A172 (cell line): ENCODE measurements at places on chromosomes 16 and 17. TPM values are rescaled to one million over a fixed set of nuclear protein-coding genes. Genes with fewer than 3 reads are reported as not detected.

The MYH2 gene
- total RNA-seq: 0.12 and 0.17 TPM in 2 replicates

The COQ7 gene
- total RNA-seq: 39.0 and 50.5 TPM in 2 replicates

The PTX4 gene
- not detected in 2 replicates for total RNA-seq

The SLC16A11 gene
- total RNA-seq: not detected in 2 replicates

The BLTP2 gene
- total RNA-seq: 119 and 131 TPM in 2 replicates

The PRR35 gene
- not detected in 2 replicates for total RNA-seq

The YBX2 gene
- 0.86 and 1.1 TPM in 2 replicates for total RNA-seq

The HSPB9 gene
- not detected in 2 replicates for total RNA-seq

The HES7 gene
- not detected in 2 replicates for total RNA-seq

The DHRS7B gene
- total RNA-seq: 20.2 and 21.7 TPM in 2 replicates

The RMI2 gene
- 29.8 and 33.7 TPM in 2 replicates for total RNA-seq

DNA sequence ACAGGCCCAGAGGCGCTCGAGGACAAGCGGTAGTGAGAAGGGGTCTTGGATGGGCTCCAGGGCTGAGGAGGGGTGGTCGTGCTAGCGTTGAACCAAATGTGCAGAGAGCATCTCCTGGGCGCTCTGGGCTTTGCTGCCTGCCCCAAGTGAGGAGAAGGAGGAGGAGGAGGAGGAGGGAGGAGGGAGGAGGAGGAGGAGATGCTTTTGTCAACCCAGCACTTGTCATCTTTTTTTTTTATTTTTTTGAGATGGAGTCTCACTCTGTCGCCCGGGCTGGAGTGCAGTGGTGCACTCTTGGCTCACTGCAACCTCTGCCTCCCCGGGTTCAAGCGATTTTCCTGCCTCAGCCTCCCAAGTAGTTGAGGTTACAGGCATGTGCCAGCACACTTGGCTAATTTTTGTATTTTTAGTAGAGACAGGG is 59.8 kb downstream of the PGS1 start:
- no peak for DNase-seq

- DNase-seq: no peak
Measured at GRCh38 chr16:28011971-28012445, 51.5 kb downstream of the GSG1L start.

- DNase-seq: no peak
Measured at GRCh38 chr17:16870253-16871245, 101.4 kb downstream of the TNFRSF13B start.

GRCh38 chr16:30715750-30716445 is 16.9 kb downstream of the SRCAP start:
- peak; percentile 78 for DNase-seq

DNA sequence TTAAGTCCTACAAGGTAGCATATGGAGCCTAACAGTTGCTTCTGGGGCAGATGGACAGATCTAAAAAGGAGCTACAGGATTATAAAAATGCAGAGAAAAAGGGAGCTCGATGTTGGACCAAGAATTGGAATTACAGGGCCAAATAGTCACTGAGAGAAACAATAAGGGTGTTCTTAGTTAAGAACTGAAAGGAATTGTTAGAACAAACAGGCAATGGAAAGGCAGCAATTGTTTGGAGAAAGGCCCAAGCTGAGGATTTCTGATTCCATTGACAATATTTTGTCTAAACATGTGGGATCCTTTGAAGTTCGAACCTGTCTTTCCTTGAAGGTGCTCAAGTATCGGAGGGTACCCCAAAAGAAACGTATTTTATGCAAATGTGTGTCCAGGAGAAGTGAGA is 513.6 kb upstream of the CDH8 start:
- DNase-seq: no peak

- no peak for DNase-seq
Measured at GRCh38 chr17:404703-405102, 52.1 kb upstream of the RPH3AL start.

- no peak for DNase-seq
Measured at GRCh38 chr17:78269955-78270381, 38.5 kb downstream of the TMEM235 start.

- DNase-seq: peak; percentile 30
Measured at GRCh38 chr16:12546918-12547607, 256.6 kb downstream of the CPPED1 start.

GRCh38 chr16:396605-397004 is 394 bp upstream of the NME4 start:
- peak; percentile 42 for DNase-seq

DNA sequence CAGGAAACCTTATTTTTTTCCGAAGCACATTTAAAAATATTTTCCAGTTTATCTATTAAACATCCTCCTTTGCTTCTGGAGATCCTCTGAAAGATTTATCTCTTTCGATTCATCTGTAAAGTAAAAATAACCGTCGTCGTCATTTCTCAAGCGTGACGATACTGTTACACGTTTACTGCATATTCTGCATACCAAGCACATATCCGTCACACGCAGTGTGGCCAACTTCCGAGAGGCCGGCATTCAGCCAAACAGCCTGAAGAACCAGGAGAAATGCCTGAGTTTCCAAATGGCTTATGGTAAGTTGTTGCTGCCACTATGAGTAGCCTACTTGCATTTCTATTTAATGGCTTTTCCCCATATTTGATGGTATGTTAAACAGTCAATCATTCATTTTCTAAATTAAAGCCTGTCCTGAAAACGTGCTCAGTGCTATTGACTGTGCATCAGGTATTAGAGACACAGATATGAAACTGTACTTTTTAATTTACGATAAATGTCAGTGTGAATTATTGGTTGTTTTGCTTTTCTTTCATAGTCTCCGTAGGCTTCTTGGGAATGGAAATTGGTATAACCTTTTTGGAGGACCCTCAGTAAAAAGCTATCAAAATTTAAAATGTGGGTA is 275.7 kb downstream of the WWOX start:
- DNase-seq: no peak

DNA sequence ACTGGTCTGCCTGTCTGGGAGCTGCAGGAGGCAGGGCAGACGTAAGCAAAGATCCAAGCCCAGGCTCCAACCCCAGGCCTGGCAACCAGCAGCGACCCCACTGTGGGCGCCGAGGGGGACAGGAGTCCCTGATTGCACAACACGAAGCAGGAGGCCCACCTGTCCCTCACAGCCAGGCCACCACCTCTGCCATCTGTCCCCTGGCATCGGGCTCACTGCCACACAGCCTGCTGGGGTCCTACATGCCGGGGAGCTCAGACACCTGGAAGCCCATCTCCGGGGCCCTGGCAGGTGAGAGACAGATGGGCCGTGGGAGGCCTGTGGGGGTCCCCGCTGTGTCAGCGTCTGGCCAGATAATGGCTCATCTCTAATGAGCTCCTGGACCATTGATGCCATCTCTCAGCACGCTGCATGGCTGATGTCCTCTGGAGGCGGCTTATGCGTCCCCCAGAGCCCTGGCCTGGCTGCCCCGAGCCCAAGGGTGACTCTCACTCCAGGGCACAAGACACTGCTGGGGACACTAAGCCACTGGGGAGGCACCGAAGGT is 11.3 kb upstream of the RASD1 start:
- DNase-seq: no peak

DNA sequence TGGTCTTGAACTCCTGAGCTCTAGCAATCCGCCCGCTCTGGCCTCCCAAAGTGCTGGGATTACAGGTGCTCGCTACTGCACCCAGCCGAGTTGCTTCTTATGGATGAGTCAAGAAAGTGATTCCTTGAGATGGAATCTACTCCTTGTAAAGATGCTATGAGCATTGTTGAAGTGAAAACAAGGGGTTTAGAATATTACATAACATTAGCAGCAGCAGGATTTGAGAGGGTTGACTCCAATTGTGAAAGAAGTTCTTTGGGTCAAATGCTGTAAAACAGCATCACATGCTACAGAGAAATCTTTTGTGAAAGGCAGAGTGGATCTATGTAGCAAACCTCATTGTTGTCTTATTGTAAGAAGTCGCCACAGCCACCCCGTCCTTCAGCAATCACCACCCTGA is 72.7 kb downstream of the NT5M start:
- DNase-seq: no peak

GRCh38 chr16:49876716-49877129 is 20.8 kb upstream of the ZNF423 start:
- no peak for DNase-seq

DNA sequence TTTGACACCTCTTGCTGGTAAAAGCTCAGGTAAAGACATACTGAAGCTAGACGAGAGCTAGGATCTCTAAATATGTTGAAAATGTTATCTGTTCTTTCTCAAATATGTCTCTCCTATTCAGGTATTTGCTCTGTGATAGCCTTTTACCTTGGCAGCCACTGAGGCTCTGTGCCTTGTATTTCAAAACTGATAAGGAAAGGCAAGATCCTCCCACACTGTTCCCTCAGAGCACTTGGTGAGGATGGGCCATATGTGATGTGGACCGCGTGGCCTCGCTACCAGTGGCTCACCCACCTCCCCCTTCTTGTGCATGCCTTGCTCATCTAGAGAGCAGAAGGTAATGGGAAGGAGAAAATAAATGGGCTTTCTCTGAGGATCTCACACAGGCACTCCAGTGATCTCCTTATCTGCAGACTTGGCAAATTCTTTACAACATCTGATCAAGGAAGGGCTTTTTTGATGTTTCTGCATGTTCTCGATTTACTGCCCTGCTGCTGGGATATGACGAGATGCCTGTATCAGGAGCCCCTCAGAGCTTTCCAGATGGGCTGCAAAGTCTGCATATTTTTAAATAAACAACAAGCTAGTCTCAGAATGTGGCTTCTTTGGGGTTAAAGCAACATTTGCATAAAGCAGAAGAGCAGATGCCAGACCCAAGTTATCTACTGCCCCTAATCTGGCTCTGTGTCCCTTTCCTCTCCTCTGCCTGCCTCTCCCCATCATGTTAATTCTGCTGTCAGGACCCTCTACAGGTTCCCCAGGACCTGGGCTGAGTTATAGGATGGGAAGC is 16.9 kb downstream of the HOXB1 start:
- no peak for DNase-seq

GRCh38 chr16:14458576-14458975 is 171.5 kb downstream of the PARN start:
- no peak for DNase-seq

DNA sequence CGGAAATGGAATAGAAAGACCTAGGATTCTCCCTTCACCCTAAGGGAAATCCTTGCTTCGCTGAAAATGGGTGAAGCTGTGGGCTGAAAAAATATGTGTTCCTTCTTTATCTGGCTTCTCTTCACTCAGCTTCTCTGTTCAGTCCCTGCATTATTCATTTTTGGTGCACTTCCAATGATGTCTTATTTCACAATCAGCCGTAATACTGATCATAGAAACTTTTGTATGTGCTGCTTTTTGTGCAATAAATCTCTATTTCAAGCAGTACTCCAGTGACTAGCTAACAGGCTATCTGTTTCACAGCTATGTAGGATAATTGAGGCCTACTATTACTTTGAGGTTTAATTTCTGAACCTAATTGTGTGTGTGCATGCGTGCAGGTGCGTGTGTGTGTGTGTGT is 144.6 kb downstream of the FOXL1 start:
- no peak for DNase-seq

- no peak for DNase-seq
Measured at GRCh38 chr16:72554935-72555334, 383.0 kb upstream of the PMFBP1 start.
